ENCODE measurements at places on chromosomes 6 and 20.

DNA sequence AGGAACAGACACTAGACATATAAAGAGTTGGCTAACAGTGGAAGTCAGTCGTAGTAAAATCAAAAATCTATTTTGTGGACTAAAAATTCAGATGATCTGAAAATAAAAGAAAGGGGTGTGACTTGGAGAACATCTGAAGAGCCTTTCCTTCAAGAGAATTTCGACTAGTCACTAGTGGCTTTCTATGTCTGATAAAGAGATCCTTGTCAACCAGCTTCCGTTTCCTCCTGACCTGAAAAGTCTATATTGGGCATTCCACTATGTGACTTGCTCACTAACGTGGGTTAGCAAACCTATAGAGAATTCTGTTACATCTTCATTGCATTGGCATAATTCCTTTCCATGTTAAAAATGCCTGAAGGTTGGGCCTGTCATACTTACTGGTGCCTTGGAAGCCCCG lies 25.9 kb downstream of the TRAF3IP2 start:
- no peak for DNase-seq

- DNase-seq = no peak
Observed at GRCh38 chr6:56643379-56644089, 845 bp upstream of the DST start.

GRCh38 chr20:9999645-10000044 lies 35.1 kb upstream of the ANKEF1 start:
- DNase-seq = no peak

DNA sequence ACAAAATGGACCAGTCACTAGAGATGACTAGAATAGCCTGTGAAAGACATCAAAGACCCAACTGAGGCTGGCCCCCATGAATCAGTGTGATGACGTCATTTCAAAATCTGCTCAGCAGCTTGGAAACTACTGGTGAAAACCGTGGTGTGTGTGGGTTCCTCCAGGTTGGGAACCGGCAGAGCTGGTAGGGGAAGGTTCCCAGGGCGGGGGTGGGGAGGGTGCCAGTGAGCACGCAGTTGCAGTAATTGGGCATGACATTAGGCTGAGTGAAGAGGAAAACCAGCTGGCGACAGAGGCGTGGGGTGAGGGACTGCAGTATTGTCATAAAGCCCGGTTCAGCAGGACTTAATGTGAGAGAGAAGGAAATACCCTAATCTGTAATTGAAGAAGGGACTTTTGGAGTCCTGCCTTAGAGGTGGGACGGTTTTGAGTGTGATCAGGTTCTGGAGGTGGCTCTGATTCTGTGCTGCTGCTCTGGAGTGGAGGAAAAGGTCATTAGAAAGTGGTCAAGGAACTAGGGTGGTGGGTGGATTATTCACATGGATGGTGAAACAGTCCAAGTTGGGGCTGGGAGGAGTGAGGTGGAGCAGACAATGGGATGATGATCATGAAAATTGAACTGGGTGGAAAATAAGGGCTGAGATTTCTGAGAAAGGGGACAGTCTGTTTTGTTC lies 52.0 kb upstream of the MTHFD1L start:
- DNase-seq = peak; percentile 21

GRCh38 chr20:39661833-39662232 lies 699.7 kb downstream of the DHX35 start:
- DNase-seq = no peak

- DNase-seq = no peak
Observed at GRCh38 chr6:2777249-2777648, 12.1 kb downstream of the WRNIP1 start.

- DNase-seq = no peak
Observed at GRCh38 chr6:16783509-16783908, 22.2 kb upstream of the ATXN1 start.

DNA sequence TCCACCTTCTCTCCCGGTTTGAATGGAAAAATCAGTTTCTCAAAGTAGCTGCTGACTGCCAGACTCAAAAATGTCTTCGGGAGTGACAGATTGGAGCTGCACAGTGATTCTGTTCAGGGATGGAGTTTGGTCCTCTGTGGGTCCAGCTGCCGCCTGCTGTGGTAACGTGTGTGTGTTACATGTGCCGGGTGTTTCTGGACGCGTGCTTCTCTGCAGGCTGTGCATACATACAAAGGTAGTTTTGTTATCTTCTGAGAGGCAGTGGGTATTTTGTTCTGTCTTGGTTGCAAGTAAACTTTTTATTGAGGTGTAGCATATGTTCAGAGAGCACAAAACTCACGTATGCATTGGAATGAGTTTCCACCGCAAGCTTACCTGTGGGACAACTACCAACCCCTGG lies 41.3 kb upstream of the NAA20 start:
- DNase-seq = no peak

- no peak for DNase-seq
Observed at GRCh38 chr20:56893226-56893917, 264.3 kb downstream of the TFAP2C start.

DNA sequence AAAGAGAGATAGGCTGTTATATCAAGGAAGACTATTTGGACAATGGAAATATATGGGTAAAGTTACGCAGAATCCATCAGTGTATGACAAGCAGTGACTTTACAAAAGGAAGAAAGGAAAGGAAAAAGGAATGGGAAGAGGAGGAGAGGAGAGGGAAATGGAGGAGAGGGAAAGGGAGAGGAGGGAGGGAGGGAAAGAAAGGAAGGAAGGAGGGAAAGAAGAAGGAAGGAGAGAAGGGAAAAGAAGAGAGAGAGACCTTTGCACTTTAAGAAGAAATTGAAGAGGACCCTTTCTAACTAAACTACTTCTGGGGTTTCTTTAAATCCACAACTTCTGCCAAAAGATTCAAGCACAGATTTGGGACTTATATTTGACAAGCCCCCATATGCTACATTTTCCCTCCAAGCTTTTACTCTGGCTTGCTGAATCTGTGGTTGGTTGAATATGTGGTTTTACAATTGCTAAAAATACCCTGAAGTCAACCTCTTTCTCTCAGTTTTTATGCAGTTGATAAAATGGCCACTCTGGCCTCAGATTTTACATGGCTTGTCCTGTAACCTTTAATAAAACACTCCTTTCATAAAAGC lies 120.8 kb upstream of the RAB32 start:
- no peak for DNase-seq

GRCh38 chr20:9617940-9618339 lies 103.5 kb downstream of the LAMP5 start:
- peak; percentile 71 for DNase-seq

DNA sequence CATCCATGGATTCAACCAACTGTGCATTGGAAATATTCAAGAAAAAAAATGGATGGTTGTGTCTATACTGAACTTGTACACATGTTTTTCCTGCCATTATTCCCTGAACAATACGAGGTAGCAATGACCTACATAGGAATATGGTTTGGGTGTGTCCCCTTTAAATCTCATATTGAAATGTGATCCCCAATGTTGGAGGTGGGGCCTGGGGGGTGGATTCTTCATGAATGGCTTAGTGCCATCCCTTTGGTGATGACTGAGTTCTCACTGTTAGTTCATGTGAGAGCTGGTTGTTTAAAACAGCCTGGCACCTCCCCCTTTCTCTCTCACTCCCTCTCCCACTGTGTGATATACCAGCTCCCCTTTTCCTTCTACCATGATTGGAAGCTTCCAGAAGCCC lies 139.8 kb upstream of the BACH2 start:
- no peak for DNase-seq

DNA sequence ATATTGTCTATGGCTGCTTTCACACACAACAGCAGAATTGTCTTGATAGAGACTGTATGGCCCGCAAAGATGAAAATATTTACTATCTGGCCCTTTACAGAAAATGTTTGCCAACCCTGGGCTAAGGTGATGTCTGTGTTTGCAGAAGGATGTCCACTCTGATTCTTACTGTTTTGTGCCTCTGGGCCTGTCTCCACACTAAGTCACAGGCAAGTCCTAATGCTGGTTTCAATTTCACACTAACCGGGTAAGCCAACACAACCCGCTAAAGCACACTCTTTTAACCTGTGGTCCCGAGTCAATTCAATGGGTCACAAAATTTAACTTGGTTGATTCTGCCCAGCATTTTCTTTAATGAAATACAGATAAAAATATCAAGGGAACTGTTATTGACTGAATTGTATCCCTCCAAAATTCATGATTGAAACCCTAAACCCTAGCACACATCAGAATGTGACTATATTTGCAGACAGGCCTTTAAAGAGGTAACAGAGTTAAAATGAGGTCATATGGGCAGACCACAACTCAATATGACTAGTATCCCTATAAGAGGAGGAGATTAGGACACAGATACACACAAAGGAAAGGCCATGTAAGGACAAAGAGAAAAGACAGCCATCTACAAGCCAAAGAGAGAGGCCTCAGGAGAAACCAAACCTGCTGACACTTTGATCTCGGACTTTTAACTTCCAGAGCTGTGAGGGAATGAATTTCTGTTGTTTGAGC lies 78.4 kb downstream of the FYN start:
- DNase-seq = no peak

GRCh38 chr20:63588641-63589041 lies 14.6 kb upstream of the HELZ2 start:
- no peak for DNase-seq

DNA sequence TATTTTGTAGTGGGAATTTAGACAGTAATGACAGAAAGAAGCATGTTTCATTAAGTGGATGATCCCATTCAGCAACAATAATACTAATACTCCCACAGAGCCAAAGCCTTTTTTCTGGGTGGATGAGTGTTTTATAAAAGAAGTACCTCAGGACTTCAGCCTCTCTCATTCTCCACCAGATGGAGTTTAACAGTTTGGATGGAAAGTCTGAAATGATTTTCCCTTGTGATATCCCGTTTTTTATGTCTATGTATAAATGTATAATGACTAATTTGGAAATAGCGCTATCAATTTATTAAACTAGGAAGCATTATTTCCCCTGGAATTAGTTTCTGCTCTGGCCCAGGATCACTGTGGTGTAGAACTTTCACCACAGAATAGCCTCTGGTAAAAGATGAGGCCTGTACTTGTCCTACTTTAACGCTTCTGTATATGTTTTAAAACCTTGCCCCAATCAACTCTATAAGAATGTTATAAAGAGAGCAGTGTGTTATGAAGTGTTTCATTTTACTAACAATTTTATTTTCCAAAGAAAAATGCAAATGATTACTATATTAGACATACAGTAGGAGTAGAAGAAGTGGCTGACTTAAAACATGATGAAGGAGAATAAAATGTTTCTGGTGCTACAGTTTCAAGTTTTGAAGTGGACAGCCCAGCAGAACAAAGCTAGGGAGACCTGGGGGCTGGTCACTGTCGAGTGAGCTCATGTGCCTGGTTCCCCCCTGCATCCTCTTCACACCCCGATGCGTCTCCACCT lies 135.6 kb downstream of the HIVEP1 start:
- no peak for DNase-seq

DNA sequence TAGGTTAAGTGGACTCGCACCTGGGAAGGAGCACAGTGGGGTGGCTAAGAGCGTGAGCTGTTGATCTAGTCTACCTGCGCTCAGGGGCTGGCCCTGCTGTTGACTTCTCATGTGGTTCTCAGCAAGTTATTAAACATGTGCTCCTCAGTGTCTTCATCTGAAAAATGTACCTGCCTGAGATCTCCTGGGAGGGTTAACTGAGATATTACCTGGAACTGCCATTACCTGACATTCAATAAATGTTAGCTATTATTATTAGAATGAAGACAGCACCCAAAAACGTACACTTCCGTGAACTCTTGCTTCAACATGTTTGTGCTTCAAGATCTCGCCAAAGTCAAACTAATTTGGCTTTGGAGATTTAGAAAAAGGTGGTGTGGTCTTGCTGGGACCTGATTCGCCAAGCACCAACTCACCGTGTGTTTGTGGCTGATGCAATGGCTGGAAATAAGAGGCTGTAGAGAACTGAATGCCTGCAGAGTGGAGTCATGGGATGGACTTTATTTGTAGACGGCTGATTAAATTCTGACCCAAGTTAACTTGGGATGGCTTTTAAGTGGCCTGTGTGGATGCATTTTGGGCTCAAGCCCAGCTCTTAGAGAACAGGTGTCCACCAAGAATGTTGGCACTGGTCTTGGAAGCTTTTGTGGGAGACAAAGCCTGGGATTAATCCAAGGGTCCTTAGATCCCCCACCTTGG lies 692.9 kb downstream of the QKI start:
- no peak for DNase-seq

DNA sequence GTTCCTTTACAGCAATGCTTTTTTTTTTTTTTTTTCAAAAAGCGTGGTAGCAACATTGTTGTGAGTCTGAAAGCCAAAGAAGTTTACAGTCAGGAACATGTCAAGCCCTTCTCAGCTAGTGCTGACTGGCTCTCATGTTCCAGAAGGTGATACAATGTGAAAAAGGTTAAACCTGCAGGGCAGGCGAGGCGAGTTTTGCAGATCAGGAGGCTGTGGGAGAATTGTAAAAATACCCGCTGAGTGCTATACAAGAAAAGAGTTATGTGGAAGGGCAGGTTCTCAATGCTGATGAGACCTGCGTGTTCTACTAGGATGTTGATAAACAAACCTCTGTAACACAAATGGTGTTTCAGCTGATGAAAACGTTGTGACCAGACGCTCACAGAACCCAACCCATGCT lies 30.9 kb upstream of the RPP40 start:
- no peak for DNase-seq

DNA sequence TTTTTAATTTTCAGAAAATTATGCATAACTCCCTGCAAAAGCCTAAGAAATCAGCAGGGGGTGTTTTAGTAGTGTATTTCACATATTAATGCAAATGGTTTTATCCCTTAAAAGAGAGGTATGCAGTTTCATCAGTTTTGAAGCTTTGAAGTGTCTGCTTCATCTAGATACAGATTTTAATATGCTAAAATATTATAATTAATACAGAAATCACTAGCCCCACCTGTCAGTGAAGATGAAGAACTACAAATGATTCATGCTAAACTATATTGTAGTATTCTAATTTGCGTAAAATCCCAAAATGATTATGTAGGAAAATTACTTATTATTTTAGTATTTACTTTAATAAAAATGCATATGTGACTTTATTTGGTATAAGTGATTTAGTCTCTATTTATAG lies 2.9 kb upstream of the TFB1M start:
- no peak for DNase-seq

DNA sequence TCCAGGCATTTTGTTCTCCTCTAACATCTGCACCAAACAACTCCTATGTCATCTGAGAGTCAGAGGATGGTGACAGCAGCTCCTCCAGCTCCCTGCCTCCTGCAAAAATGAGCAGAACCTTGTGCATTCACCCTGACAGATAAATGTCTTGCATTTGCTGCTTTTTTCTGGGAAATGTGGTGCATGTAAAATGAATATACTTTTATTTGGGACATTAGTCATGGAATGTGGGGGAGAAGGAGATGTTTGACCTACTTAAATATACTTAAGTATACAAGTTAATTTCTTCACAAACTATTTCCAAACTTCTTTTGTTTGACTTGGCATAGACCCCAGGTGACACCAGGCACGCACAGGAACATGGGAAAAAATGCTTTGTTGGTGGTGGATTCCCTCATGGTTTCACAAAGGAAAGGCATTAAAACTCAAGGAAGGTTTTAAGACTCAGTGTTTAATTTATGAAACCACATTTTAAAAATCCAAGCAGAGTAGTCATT lies 181.8 kb upstream of the MCHR2 start:
- no peak for DNase-seq

- no peak for DNase-seq
Observed at GRCh38 chr20:32971703-32972161, 32.5 kb downstream of the SUN5 start.

All from NCI-H345 (cell line).